ENCODE measurements at places on chromosomes 4 and X. TPM values are rescaled to one million over a fixed set of nuclear protein-coding genes. Genes with fewer than 3 reads are reported as not detected.

GRCh38 chr4:113781439-113782040, 20.0 kb upstream of the CAMK2D start:
- DNase-seq: peak; percentile 57

DNA sequence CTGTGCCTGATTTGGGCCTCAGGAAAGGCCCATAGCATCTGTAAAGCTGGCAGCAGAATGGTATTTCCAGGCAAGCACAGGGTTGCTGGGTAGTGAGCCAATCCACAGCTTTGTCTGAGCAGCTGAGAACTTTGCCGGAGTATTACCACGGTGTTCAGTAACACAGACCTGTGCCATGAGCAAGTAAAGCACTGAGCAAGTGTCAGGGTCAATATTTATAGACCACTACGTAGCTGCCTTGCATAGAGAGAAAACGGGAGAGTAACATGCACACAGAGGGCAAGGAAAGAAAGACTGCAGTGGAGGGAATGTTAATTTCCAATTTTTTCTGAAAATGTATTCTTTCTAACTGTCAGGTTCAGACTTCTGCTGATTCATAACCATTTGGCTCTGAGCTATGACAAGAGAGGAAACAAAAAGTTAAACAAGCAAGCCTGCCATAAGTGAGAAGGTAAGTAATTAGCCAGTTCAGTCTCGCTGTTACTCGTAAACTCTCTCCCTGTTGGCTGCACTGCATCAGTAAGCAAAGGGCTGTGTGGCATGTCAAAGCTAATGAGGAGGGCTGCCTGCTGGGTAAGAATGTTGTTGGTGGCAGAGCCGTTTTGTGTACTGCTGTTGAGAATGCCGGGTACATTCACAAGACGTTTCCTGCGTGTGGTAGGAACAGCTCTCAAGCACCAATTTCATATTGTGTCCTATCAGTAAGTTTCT, 238.1 kb downstream of the BMPR1B start:
- DNase-seq: peak; percentile 37

DNA sequence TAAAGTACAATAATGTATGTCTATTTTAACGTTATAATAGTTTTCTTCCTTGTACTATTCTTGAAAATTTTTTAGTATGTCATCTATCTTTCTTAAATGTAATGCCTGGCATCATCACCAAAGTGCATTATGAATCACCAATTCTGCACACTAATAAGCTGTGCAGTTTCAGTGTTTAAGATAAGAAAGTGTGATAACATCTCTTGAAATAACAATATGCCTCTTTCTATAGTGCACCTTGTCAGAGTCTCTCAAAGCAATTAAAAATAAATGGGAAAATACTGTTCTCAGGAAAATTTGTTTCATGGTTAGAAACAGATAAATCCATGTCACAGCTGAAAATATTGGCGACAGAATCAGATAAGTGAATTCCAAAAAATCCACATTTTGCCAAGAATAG, 457.4 kb upstream of the PCDH10 start:
- DNase-seq: no peak

- no peak for DNase-seq
Observed at GRCh38 chr4:76219299-76220055, 5.9 kb upstream of the SCARB2 start.

TMEM156 gene
- 0.87 TPM for total RNA-seq

FAT1 gene
- 0.60 TPM for total RNA-seq

COX7B2 gene
- not detected for total RNA-seq

IDUA gene
- total RNA-seq: 9.5 TPM

PPARGC1A gene
- 9.5 TPM for total RNA-seq

All from lung microvascular endothelial cell (primary cell).